ENCODE measurements at places on chromosomes 16 and 17.
A peak's percentile ranks its signal among the peaks of the same experiment; 100 is the strongest.

GRCh38 chr17:80106176-80106575 lies 4.8 kb downstream of the GAA start:
- peaks cover 9% of the 10 kb centered on the region for H3K27me3 ChIP-seq
- H3K4me3 ChIP-seq, result no peak overlapping the region
- peaks cover 13% of the 10 kb centered on the region for H3K36me3 ChIP-seq
- no peak for DNase-seq
- H3K4me1 ChIP-seq, result peaks cover 7% of the 10 kb centered on the region
- peak overlapping the region; percentile 40 for H3K27ac ChIP-seq

DNA sequence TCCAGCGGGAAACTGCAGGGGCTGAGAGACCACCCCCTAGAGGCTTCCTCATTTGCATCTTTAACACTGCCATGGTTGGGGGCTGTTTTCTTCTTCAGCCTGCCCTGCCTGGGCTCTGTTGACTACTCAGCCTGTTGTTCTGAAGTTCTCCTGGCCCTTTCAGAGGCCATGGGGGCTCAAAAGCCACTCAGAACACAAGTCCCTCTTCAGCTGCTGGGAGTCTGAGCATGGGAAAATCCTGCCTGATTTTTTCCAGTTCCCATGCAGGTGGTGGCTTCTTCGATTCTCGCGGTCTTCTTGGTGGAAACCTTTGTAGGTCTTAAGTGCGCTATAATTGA lies 36.3 kb downstream of the PLCG2 start:
- H3K4me1 ChIP-seq, result peaks cover 25% of the 10 kb centered on the region
- H3K27ac ChIP-seq, result no peak overlapping the region
- H3K36me3 ChIP-seq, result no peaks in the 10 kb centered on the region
- DNase-seq, result no peak

DNA sequence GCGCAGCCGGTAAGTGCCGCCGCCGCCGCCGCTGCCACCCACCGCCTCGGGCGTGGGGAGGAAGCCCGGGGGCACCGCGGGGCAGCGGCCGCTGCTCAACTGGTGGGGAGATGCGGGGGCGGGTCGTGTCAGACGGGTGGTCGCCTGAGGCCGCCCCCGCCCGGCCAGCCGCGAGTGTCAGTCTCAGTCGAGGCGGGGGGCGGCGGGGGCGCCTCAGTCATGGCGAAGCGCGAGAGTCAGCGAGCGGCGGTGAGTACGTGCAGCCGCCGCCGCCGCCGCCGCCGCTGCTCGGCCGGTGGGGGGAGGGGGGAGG lies 76.2 kb downstream of the CHD9 start:
- no peak for DNase-seq
- H3K4me1 ChIP-seq, result peaks cover 17% of the 10 kb centered on the region
- H3K4me3 ChIP-seq, result no peak overlapping the region
- H3K36me3 ChIP-seq, result peaks cover 7% of the 10 kb centered on the region

GRCh38 chr17:29549177-29549923 lies 17.5 kb downstream of the ABHD15 start:
- no peak overlapping the region for H3K27ac ChIP-seq
- H3K36me3 ChIP-seq, result no peaks in the 10 kb centered on the region
- H3K27me3 ChIP-seq, result peaks cover 4% of the 10 kb centered on the region
- H3K4me3 ChIP-seq, result no peak overlapping the region
- DNase-seq, result no peak

GRCh38 chr16:1197237-1197866 lies 27.7 kb downstream of the TPSG1 start:
- peaks cover 3% of the 10 kb centered on the region for H3K27me3 ChIP-seq
- H3K4me3 ChIP-seq, result no peak overlapping the region
- H3K4me1 ChIP-seq, result no peaks in the 10 kb centered on the region
- no peak overlapping the region for H3K27ac ChIP-seq
- DNase-seq, result no peak

Data from endothelial cell (in vitro differentiated cells).